ENCODE measurements at places on chromosomes 4 and X. TPM values are rescaled to one million over a fixed set of nuclear protein-coding genes. Genes with fewer than 3 reads are reported as not detected.

SLC10A4 gene
- polyA plus RNA-seq, result 0.29 TPM

FGA gene
- polyA plus RNA-seq, result 0.10 TPM

KLF8 gene
- polyA plus RNA-seq, result 4.6 TPM

NLGN4X gene
- 8.7 TPM for polyA plus RNA-seq

RNF212 gene
- polyA plus RNA-seq, result 9.1 TPM

MAGEA9B gene
- polyA plus RNA-seq, result not detected

PCDH18 gene
- 134 TPM for polyA plus RNA-seq

GRCh38 chr4:44447563-44448504 is 775 bp downstream of the KCTD8 start:
- DNase-seq, result no peak

DNA sequence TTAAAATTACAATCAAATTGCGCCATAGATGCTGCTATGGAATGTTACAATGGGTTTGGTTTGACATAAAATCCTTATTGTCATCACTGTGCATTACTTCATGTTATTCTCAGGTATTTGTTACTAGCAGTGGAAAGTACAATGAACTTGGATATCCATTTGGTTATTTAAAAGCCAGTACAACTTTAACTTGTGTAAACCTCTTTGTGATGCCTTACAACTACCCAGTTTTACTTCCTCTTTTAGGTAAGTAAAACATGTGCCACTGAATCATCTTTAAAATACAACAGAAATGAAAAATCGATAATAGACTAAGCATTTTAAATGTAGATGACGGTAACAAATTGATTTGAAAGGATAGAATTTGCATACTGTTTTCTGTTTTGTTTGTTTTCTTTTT is 35.6 kb downstream of the INTS6L start:
- DNase-seq, result no peak

GRCh38 chr4:119209077-119209476 is 3.4 kb upstream of the USP53 start:
- DNase-seq, result no peak

DNA sequence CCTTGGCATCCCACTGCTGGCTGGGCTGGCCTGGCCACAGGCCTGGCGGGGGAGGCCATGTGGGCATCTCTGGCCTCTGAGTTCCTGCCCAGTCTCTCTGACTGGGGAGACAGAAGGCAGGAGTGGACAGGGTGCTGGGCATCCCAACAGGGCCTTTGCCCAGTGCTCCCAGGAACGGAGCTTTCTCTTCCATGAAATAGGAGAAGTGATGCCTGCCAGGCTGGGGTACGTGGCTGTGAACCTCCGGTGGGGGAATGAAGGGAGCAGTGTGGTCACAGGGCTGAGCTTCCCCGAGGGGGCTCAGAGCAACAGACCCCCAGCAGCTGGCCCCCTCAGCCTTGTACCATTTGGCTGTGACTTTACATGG is 40.4 kb upstream of the HMX1 start:
- DNase-seq, result no peak

GRCh38 chrX:30597216-30598012 is 19.8 kb upstream of the TASL start:
- DNase-seq, result no peak

GRCh38 chrX:21975812-21976211 is 35.3 kb downstream of the SMS start:
- DNase-seq, result no peak

DNA sequence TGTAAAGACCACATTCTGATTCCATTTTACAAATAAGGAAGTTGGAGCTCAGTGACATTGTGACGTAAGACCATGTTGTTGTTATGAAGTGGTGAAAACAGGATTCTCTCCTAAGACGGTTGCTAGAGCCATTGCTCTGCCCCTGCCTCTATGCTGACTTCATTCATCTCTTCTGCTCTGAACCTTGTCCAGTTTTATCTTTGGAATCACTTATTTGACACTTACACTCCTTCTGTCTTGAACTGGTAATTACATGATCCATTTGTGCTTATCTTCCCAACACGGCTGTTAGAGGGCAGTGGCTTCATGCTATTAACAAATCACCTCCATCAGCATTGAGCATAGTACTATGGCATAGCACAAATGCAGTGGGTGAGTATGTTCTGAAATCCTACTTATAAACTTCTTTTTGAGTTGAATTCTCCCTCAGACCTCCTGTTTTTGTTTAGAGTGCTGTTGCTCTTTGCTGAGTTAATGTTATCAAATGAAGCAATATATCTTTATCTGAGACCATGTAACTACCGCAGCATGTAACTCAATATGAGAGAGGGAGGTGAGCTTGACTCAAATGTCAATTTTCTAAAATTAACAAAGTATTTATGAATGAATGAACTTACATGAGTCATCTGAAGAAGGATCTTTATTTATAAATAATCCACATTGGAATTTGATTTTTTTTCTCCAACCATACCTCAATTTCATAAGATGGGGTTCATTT is 177.8 kb downstream of the RASL11B start:
- no peak for DNase-seq

DNA sequence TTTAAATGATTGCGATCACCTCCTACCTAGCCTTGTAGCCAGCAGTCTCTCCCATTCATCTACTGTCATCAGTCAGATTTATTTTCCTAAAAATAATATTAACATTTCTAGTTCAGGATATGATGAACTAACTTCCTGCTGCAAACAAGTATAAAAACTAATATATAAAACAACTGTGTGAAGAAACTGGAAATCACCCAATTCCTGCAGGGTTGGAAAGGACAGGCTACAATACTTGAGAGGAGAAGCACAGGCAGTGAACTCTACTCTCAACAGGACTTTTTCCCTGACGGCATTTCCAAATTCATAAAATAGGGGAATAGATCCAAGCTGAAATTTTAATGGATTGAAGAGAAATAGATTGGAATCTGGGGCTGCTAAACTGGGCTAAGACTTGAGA is 14.2 kb upstream of the BBS12 start:
- DNase-seq, result no peak

DNA sequence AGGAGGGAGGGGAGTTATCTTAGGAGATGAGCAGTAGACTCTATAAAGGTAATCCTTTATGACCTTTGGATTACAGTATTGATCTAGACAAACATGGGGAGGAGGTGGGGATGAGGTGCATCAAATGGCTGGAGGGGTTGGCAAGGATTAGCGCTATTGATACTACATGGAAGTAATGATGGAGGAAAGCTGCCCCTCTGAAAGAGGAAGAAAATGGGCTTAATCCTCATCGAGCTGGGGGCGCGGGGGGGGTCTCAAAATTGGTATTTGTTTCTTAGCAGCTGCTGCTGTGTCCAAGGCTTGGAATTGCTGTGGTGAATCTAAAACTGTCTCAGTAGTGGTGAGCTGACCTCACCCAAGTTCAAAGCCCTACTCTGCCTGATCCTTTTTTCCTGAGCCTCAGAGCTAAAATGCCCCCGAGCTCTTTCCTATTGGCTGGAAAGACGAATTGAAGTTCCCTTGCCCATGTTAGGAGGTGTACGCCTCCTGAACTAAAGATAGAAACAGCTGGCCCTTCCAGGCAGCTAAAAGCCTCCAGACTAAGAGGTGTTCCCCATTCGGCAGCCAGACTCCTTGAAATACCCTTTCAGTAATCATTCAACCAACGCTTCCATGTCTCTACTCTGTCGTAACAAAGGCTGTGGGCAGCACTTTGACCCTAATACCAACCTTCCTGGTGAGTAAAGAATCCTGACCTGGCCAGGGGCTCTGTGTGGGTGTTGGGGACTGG is at the start of gene ITGB1BP2:
Gene ITGB1BP2 (plus strand): TSS at position 556 of the 730 bp plus-strand sequence. CDS start 57 bp downstream, at position 613.
- DNase-seq, result no peak

DNA sequence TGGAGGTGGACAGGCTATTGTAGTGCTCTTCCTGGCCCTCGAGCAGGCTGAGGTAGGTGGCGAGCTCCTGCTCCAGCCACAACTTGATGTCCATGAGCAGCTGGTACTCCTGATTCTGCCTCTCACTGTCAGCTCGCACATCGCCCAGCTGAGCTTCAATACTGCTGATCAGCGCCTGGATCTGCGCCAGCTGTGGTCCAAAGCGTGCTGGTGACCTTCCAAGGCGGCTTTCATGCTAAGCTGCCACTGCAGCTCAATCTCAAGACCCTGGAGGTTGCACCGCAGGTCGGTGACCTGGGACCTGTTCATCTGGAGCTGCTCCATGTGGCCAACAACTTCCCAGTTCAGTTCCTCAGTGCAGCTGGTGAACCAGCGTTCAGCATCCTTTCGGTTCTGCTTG is 31.2 kb downstream of the LRIT3 start:
- no peak for DNase-seq

All from renal pelvis (tissue), 12 donors.